ENCODE measurements at places on chromosomes 11 and 22. TPM values are rescaled to one million over a fixed set of nuclear protein-coding genes. Genes with fewer than 3 reads are reported as not detected.

GRCh38 chr11:95123556-95123955 is 33.9 kb downstream of the ENDOD1 start:
- no peak overlapping the region for H3K4me3 ChIP-seq
- no peak overlapping the region for H3K27ac ChIP-seq

DNA sequence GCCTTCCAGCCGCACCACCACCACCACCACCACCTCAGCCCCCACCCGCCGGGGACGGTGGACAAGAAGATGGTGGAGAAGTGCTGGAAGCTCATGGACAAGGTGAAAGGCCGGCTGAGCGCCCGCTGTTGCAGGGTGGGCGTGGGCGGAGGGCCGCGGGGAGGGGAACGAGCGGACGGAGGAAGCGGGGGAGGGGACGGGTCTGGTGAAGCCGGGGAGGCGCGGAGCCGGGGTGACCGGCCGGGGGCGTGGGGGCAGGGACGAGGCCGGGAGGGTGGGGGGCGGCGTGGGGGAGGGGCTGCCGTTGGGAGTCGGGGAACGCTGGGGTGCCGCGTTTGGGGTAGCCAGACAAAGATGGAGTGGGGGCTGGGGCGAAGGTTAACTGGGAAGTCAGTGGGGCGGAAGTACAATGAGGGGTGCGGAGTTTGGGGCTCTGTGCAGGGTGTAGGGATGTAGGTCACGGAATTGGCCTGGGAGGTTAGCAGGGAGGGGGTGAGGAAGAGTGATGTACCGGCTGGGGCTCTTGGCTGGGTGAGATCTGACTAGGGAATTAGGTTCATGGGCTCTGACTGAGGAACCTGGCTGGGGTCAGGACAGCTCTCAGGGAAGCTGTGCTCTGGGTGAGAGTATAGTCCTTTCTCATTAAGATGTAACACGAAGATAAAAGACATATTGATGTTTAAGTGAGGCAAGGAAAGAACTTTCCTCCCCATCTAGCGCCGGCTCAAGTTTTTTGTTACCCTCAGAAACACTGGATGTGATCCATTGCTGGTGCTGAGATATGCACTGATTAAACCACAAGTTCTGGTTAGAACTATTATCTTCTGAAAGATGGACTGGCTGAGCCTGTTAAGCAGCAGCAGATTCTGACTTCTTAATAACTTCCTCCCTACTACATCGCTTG is 624 bp downstream of the CBL start:
- no peak for DNase-seq
- H3K36me3 ChIP-seq: no peaks in the 10 kb centered on the region
- H3K4me1 ChIP-seq: no peaks in the 10 kb centered on the region

Gene TNNI2
- 6.6 TPM for total RNA-seq

DNA sequence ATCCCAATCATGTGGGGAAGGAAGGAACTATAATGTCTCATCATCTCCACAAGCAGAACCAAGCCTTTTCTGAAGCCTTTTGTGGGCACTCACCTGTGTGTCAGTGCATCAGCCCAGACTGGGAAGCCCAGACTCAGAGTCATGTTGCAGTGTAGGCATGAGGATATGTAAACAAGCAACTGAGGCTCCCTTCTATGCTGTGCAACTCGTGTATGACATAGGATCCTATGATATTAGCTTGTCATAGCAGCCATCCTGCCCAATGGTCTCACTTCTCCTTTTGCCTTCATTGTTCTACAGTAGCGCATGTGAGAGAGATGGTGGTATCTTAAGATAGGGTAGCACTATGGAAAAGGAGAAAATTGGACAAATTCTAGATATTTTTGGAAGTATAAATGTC is 103.4 kb upstream of the OLFML1 start:
- H3K27me3 ChIP-seq: no peaks in the 10 kb centered on the region
- H3K4me3 ChIP-seq: no peak overlapping the region
- no peaks in the 10 kb centered on the region for H3K4me1 ChIP-seq
- DNase-seq: no peak
- no peak overlapping the region for H3K27ac ChIP-seq
- H3K36me3 ChIP-seq: no peaks in the 10 kb centered on the region

Gene AIFM3
- total RNA-seq: 1.1 TPM

- H3K4me1 ChIP-seq: no peaks in the 10 kb centered on the region
- no peak for DNase-seq
- H3K36me3 ChIP-seq: no peaks in the 10 kb centered on the region
- H3K27me3 ChIP-seq: no peaks in the 10 kb centered on the region
- H3K4me3 ChIP-seq: no peak overlapping the region
Observed at GRCh38 chr11:60512651-60513225, 2.5 kb upstream of the MS4A13 start.

DNA sequence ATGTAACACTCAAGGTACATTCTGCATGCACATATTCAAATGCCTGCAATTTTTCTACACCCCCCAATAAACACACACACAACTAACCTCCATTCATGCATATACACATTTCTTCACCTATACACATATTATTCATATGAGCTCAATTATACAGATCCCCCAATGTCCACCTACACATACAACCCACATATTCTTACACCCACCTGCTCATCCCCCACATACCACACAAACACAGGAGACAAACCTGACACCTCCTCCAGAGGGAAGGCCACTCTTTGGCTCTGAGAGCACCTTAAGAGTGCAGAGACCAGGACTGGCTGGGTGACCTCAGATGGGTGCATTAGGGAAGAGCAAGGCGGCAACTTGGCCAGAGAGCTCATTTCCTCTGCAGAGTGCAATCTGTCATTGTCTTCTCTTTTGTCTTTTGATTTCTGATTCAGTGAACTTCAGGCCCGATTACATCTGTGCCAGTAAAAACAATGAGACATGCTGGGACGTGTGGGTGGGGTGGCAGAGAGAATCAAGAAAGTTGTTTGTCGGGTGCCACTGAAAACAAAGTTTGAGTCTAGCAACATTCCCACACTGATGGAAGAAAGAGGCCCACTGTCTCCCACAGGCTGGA is 208.4 kb downstream of the NXPE2 start:
- no peak overlapping the region for H3K27ac ChIP-seq
- H3K36me3 ChIP-seq: no peaks in the 10 kb centered on the region
- H3K27me3 ChIP-seq: peaks cover 4% of the 10 kb centered on the region
- no peak overlapping the region for H3K4me3 ChIP-seq
- DNase-seq: no peak

GRCh38 chr11:38582151-38582550 is 1984.1 kb upstream of the RAG2 start:
- no peak overlapping the region for H3K27ac ChIP-seq
- no peaks in the 10 kb centered on the region for H3K36me3 ChIP-seq
- H3K27me3 ChIP-seq: no peaks in the 10 kb centered on the region
- no peak overlapping the region for H3K4me3 ChIP-seq
- DNase-seq: no peak

Gene TUBA8
- 2.0 TPM for total RNA-seq

- H3K27ac ChIP-seq: no peak overlapping the region
- H3K4me1 ChIP-seq: peaks cover 24% of the 10 kb centered on the region
- DNase-seq: no peak
- no peak overlapping the region for H3K4me3 ChIP-seq
- H3K27me3 ChIP-seq: no peaks in the 10 kb centered on the region
Observed at GRCh38 chr11:16110886-16111285, 245.5 kb downstream of the SOX6 start.

DNA sequence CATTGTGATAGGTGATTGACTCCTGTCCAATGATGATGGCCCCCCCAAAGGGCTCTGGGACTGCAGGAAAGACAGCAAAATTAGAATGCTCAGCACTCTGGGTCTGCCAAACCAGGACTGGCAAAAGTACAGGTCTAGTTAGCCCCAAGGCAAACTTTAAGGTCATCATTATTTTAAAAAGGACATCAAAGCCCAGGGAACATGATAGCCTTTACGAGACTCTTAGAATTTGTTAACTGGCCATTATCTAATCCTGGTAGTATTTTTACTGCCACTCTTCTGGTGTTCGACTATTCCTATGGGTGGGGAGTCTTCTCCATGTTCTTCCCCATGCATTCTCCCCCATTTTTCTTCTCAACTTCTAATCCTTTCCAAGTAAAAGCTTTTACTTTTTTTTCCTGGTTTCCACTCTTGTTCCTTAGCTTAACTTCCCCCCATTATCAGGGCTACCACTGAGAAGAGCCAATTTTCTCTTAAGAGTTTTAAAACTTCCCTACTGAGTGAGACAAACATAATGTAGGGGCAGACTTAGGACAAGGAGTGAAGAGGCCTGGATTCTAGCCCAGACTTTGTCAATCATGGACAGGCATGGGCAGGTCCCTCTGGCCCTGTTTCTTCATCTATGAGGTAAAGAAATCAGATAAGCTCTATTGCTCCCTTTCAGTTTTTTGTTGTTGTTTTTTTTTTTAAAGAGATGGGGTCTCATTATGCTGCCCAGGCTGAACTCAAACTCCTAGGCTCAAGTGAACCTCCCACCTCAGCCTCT is 7.1 kb downstream of the DDB1 start:
- no peaks in the 10 kb centered on the region for H3K27me3 ChIP-seq
- no peak overlapping the region for H3K27ac ChIP-seq
- no peaks in the 10 kb centered on the region for H3K36me3 ChIP-seq
- H3K4me1 ChIP-seq: no peaks in the 10 kb centered on the region

- no peaks in the 10 kb centered on the region for H3K4me1 ChIP-seq
- no peak for DNase-seq
- H3K27me3 ChIP-seq: no peaks in the 10 kb centered on the region
- H3K4me3 ChIP-seq: no peak overlapping the region
Observed at GRCh38 chr11:61484541-61484940, 24.0 kb upstream of the LRRC10B start.

Gene TMEM86A
- 9.3 TPM for total RNA-seq

Gene SMIM35
- not detected for total RNA-seq

- H3K27me3 ChIP-seq: no peaks in the 10 kb centered on the region
- peaks cover 4% of the 10 kb centered on the region for H3K4me1 ChIP-seq
Observed at GRCh38 chr11:93481696-93482095, 61.5 kb downstream of the SMCO4 start.

Gene SLC22A8
- total RNA-seq: not detected

Gene CD82
- total RNA-seq: 29.6 TPM

GRCh38 chr11:12841946-12842630 is 167.0 kb upstream of the RASSF10 start:
- H3K4me1 ChIP-seq: peaks cover 3% of the 10 kb centered on the region
- no peaks in the 10 kb centered on the region for H3K36me3 ChIP-seq
- no peaks in the 10 kb centered on the region for H3K27me3 ChIP-seq
- H3K4me3 ChIP-seq: no peak overlapping the region
- H3K27ac ChIP-seq: peak overlapping the region; percentile 25

DNA sequence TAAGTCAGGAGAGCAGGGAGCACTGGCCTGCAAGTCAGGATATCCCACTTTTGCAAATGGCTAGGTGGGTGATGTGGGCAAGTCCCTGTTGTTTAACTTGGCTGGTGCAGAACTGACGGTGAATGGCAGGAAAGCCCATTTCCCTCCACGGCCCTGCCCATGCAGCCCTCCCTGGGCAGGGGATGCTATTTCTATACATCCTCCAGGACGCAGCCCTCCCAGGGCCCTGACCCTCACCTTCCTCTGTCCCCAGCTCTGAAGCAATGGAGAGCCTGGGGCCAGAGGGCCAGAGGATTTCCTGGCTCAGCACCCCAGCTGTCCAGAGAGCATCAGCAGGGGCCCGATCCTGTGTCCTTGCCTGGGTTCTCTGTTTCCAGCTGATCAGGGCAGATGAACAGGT is 91.3 kb downstream of the TSPAN18 start:
- no peak overlapping the region for H3K4me3 ChIP-seq
- H3K27me3 ChIP-seq: no peaks in the 10 kb centered on the region
- no peaks in the 10 kb centered on the region for H3K36me3 ChIP-seq
- no peak for DNase-seq
- no peaks in the 10 kb centered on the region for H3K4me1 ChIP-seq
- H3K27ac ChIP-seq: no peak overlapping the region

- no peaks in the 10 kb centered on the region for H3K4me1 ChIP-seq
- H3K4me3 ChIP-seq: no peak overlapping the region
Observed at GRCh38 chr11:87942786-87943185, 232.5 kb downstream of the RAB38 start.

- H3K4me3 ChIP-seq: no peak overlapping the region
- H3K4me1 ChIP-seq: no peaks in the 10 kb centered on the region
- DNase-seq: no peak
- no peaks in the 10 kb centered on the region for H3K27me3 ChIP-seq
Observed at GRCh38 chr11:29153078-29153477, 863.8 kb downstream of the KCNA4 start.

Gene ALDH3B1
- 8.4 TPM for total RNA-seq

DNA sequence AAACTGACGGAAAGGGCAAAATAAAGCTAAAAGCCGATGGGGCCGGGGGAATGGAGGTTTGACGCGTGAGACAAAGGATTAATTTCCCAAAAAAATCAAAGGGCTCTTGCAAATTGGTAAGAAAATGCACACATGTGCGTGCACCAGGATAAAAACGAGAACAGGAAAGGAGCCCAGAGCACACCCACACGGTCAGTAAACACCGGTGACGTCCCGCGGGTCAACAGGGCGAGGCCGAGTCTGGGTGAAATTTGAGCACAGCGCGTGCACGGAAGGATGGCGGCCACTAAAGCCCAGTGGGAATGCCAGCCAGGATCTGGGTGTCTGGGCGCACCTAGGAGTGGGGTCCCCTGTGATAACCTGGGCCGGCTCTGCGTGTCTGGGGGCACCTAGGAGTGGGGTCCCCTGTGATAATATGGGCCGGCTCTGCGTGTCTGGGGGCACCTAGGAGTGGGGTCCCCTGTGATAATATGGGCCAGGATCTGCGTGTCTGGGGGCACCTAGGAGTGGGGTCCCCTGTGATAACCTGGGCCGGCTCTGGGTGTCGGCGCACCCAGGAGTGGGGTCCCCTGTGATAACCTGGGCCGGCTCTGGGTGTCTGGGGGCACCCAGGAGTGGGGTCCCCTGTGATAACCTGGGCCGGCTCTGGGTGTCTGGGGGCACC is 44.4 kb downstream of the BRSK2 start:
- H3K27me3 ChIP-seq: no peaks in the 10 kb centered on the region
- H3K36me3 ChIP-seq: no peaks in the 10 kb centered on the region
- peak; percentile 52 for DNase-seq
- no peak overlapping the region for H3K27ac ChIP-seq
- H3K4me3 ChIP-seq: no peak overlapping the region

Gene IZUMO1R
- not detected for total RNA-seq

Gene ART1
- total RNA-seq: not detected

Gene ANO3
- 0.06 TPM for total RNA-seq

DNA sequence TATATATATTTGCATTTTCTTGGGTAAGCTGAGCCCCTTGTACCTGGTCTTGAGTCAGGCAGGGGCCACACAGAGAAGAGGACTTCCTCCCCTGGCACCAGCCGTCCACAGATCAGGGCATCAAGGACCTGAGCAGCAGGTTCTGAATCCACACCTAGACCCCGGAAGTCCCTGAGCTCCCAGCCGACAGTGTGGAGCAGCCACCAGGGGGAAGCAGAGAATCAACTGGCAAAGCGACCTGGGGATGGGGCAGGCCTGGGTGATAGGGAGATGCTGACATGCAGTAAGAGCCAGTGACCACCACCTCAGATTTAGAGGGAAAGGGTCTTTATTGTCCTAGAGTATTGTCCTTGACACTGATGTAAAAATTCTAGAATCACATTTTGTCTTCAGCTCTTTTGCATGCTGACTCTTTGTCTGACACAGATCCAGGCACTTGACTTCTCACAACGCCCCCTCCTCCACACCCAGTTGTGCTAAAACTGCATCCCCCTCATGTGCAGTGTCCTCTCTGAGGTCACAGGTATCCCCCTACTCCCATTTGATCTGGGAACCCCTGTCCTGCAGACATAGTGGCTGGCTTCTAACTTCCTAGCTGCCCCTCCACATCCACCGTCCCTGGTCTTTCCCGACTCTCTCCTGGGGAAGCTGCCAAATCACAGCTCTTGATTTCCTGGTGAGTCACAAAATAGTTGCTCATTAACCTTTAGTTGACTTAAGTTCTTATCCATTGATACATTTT is 109.3 kb downstream of the GGTLC2 start:
- no peaks in the 10 kb centered on the region for H3K27me3 ChIP-seq
- no peak overlapping the region for H3K27ac ChIP-seq
- H3K4me1 ChIP-seq: no peaks in the 10 kb centered on the region
- H3K4me3 ChIP-seq: no peak overlapping the region
- no peaks in the 10 kb centered on the region for H3K36me3 ChIP-seq
- peak; percentile 63 for DNase-seq

Data from pancreas (tissue), 10 donors.